ENCODE measurements at places on chromosomes 7 and 10. TPM values are rescaled to one million over a fixed set of nuclear protein-coding genes. Genes with fewer than 3 reads are reported as not detected.

The TMEM120A gene
- 18.2 TPM for total RNA-seq

The CALML5 gene
- not detected for total RNA-seq

The CUL2 gene
- 43.4 TPM for total RNA-seq

The ADGRA1 gene
- total RNA-seq: not detected

The OR13A1 gene
- not detected for total RNA-seq

The STMP1 gene
- 27.5 TPM for total RNA-seq

The SRRT gene
- total RNA-seq: 173 TPM

The ZNF239 gene
- 0.90 TPM for total RNA-seq

The VPS26A gene
- 56.2 TPM for total RNA-seq

The NSMCE4A gene
- total RNA-seq: 78.3 TPM

The KCNIP2 gene
- total RNA-seq: 7.7 TPM

The GHRHR gene
- total RNA-seq: 7.5 TPM

Data from endothelial cell (in vitro differentiated cells).